ENCODE measurements at places on chromosomes 16 and 17.

- no peak for DNase-seq
Measured at GRCh38 chr16:12498077-12498476, 305.6 kb downstream of the CPPED1 start.

- DNase-seq: no peak
Measured at GRCh38 chr16:49738832-49739231, 117.1 kb downstream of the ZNF423 start.

DNA sequence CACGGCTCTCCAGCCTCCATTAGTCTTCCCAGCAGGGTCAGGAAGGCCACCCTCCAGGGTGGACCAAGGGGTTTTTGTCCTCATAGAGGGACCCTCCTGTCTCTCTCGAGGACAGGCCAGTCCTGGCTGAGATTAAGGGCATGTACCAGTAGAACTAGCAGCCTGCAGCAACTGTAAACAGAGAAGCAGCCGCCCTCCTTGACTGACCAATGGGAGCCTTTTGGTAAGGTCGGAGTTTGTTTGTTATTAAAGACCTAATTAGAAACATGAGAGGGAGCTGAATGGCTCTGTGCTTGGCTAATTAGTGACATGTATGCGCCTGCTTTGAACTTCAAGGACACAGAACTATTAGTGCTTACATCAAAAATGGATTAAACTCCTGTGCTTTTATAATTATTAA, 80.0 kb downstream of the CCDC182 start:
- no peak for DNase-seq

DNA sequence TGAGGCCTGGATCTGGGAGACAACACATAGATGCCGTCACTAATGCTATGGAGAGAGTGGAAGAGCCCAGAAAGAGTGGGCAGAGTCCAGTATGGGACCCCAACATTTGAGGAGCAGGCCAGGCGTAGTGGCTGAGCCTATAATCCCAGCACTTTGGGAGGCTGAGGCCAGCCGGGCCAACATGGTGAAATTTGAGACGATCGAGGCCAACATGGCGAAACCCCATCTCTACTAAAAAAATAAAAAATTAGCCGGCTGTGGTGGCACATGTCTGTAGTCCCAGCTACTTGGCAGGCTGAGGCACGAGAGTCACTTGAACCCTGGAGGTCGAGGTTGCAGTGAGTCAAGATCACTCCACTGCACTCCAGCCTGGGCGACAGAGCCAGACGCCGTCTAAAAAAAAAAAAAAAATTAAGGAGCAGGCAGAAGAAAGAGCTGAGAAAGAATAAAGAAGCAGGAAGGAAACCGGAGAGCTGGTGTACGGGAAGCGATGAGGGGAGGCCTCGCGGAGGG, 6.0 kb upstream of the DNAI2 start:
- no peak for DNase-seq

DNA sequence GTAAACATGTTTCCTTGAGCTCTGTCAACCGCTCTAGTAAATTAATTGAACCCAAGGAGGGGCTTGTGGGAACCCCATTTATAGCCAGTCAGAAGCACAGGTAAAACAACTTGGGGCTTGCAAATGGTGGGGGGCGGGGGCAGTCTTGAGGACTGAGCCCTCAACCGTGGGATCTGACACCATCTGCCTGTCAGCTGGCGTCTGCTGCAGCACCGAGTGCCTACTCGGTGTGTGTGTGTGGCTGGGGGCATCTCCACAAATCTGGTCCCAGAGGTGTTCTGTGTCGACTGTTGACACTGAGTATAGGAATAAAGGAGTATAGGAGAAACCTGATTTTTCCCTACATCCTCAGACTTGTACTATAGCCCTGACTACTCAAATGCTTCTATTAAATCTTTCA, 20.6 kb downstream of the CREBBP start:
- no peak for DNase-seq

DNA sequence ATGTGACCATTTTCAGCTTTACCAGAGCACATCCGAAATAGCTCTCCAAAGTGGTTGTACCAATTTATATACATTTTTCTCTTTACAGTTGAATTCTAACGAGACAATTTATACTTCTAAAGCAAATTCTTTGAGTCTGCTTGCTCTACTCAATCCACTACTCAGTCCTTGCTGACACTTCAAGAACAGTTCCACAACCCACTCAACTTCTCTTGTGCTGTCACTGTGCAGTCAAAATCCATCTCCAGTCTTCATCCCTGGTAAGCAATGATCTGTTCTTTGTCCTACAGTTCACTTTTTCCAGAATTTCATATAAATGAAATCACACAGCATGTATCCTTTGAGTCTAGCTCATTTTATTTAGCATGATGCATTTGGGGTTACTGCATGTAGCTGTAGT, 30.6 kb downstream of the NETO2 start:
- no peak for DNase-seq

- DNase-seq: no peak
Measured at GRCh38 chr17:51351890-51352289, 91.5 kb downstream of the UTP18 start.

- no peak for DNase-seq
Measured at GRCh38 chr17:81436294-81436849, 41.1 kb downstream of the BAHCC1 start.

Data from NT2/D1 (cell line).